NCI-H1092 (cell line): ENCODE measurements at places on chromosomes 3 and 15.

DNA sequence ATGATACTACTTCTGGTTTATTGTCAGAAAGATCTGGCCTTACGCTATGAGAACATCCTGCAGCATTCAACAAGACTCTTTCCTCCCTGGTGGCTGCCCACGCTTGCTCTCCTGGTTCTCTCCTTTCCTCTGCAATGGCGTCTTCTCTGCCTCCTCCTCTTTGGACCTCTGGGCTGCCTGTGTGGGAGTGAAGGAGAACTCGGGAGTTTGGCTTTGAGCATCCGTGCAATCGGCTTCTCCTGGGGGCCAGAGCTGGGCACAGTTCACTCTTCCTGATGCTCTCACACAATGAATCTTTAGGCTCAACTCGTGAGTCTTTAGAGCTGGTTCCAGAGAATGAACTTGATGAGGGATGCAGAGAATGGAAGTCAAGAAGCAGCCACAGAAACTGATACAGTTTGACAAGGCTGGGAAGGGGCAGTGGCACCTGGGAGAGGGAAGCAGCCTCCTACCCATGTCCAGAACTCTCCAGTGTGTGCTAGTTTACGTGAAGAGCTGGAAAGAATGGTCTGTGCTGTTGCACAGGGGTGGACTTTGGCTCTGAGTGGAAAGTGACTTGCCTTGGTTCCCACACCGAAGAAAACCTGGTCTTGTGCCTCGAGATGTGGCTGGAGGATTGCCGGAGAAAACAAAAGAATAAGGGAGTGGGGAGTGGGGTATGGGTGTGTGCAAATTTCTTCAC lies 37.9 kb downstream of the RPLP1 start:
- no peak for DNase-seq

DNA sequence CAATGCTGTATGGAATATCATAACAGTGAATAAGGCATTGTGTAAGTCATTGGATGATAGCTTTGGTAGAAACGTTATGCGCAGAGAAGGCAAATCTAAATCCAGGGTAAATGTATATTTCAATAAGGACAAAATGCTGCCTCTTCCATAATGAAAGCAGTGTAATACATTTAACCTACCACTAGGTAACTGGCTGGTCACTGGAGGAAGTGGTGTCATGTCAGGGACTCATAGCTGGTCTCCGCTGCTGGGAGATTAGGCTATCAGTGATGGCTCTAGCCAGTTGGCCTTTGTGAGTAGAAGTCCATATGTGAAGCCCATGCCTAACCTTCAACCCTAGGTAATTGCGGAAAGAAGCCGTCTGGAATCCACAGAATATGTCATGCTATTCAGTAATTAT lies 140.9 kb downstream of the NLGN1 start:
- no peak for DNase-seq

- DNase-seq = no peak
Observed at GRCh38 chr3:17044855-17045254, 160.1 kb downstream of the PLCL2 start.

- no peak for DNase-seq
Observed at GRCh38 chr3:30426293-30426993, 180.0 kb upstream of the TGFBR2 start.

- no peak for DNase-seq
Observed at GRCh38 chr15:31045606-31046005, 54.2 kb upstream of the MTMR10 start.

DNA sequence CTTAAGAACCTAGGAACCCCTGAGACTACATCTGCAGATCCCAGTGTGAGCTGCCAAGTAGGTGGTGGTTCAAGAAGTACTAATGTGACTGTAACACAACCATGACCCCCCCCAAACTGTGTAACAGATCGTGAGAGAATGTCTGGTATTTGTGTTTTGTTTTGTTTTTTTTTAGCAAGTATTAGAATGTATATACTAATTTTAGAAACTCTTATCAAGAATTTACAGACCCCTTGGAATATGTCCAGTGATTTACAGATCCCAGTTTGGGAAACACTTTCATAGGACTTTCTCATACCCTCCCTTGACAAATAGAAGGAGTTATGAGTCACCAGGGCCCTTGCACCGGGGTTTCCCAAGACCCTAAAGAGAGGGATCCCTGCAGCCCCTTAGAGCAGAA lies 79.8 kb downstream of the SEMA5B start:
- DNase-seq = no peak

DNA sequence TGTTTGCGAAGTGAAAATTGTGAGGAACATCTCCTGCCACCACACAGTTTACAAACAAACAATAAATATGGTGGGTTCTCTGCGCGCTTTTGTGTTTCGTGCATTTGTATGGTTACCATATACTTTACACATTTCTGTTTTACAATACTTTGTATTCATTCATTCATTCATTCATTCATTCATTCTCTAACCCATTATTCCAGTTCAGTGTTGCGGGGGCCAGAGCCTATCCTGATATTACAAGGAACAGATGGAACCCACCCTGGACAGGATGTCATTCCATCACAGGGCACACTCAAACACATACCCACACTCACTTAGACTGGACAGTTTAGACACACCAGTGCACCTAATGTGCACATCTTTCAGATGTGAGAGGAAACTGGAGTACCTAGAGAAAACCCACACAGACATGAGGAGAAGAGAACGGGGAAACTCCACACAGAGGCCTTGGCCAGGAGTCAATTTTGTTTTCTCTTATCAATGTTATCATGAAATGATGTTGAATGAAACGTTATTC lies 160.5 kb downstream of the FNDC3B start:
- DNase-seq = no peak

DNA sequence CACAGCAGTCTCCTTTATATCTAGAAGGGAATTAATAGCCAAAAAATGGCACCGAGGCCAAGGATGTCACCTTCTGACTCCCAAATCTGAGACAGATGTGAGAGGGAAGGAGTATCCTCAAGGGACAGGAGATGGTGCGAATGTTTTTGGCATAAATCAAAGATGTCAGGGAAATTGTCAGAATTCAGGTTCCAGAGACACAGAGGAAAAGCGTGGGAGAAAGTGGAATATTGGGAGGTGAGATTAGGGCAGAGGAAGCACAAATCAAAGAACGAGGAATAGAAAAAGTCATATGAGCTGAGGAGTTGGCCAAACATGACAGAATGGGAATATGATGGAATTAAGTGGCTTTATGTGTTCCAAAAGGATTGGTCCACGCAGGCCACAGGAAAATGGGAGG lies 6.0 kb downstream of the CCR5AS start:
- no peak for DNase-seq

DNA sequence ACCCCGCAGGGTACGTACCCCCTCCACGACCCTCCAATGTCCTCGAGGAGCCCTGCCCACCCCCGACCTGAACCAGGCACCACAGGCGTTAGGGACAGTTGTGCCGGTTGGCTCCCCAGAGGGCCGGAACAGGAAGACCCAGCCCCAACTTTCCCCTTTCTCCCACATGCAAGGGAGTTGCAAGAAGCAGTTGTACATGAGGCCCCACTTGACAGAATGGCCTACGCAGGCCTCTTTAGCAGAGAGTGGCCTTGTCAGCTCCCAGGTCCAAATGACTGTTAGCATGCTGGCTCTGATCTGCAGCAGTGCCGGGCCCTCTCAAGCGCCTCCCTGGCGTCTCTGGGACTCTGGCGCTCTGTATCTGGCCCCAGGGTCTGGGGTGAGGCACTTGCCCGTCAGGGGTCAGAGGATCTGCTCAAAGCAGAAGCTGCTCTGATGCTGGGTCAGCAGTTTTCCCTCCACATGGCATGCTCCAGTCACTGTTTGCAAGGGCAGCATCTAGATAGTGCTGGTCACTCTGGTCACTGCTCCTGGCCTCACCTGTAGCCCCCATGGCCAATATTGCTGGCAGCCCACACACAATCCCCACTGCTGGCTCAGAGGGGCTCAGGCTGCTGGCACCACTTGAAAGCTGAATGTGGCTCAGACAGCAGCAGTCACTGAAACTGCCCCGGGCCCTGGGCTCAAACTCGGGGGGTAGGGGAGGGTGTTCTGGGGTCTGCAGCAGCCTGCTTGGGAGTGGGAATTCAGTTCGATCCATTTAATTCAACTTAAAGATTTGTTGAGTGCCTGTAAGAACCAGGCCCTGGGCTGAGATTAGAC lies 254.5 kb downstream of the FAM43A start:
- DNase-seq = no peak

DNA sequence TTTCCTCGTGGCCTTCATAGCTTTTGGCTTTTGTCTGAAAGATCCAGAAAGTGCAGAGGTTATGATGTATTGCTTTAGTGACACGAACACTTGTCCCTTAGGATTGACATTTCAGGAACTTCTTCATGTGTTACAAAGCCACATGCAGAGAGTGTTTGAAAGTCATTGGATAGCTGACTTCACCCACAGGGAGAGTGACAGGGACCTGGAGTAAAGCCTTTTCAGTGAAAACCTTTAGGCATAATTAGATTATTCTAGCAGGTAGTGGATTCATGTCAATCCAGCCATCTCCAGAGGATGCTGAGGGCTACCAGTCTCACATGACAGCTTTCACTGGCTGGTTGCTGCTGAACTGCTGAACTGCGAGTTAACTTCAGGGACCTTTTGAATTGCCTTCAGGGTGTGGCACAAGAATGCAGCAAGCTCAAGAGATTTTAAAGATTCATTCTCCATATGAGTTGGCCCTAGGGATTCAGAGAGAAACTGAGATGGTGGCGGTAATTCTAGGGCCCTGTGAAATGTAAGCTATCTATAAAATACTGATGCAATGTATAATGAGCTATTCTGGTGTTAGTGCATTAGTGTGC lies 267.0 kb upstream of the GOLIM4 start:
- DNase-seq = no peak

DNA sequence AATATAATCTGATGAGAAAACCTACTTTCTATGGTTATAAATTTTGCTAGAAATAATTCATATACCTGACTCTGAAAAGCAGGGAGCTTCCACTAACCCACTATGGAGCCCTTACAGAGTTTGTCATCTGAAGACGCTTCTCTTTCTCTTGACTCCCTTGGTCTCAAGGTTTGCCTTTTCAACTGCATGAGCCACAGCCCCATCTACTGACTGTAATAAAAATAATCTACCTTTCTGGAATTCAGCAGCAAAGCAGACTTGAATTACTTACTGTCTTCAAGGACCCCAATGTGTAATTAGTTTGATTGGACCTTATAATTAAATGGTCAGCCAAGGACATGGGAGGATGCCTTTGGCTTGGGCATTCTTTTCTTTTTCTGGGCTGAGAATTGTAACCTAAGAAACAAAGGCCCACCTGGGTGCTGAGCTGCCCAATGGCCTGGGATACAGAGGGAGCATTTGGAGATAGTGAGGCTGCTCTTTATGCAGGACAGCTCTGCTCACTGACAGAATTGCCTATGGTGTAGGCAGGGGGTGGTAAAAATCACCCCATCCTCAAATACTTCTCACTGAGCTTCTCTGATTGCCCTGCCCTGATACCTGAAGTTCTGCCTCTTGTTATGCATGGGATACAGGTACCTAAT lies 178.6 kb upstream of the TRIM42 start:
- no peak for DNase-seq

- no peak for DNase-seq
Observed at GRCh38 chr3:30289324-30289723, 317.1 kb upstream of the TGFBR2 start.

- DNase-seq = peak; percentile 89
Observed at GRCh38 chr15:58987491-58988005, at the start of gene RNF111. RNF111 (plus strand) TSS chr15:58987663; CDS start chr15:59030823, 43,160 bp downstream.

- DNase-seq = no peak
Observed at GRCh38 chr15:64571857-64572291, 111.5 kb downstream of the ZNF609 start.

DNA sequence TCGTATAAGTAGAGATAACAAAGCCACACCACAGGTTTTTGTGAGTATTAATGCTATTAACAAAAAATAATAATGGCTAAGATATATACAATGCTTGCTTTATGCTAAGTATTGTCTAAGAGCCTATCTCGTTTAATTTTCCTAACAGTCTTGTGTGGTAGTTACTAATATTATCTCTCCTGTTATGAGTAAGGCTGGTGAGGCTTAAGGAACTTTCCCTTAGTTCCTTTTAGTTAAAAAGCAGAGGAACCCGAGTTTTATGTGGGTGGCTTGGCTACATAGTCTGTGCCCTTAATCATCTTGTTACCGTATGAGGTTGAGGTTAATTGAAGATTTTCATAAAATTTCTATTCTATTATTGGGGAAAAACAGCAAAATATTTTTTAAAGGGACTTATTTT lies 218.4 kb downstream of the SOX2 start:
- DNase-seq = no peak

- peak; percentile 8 for DNase-seq
Observed at GRCh38 chr3:157201648-157202278, 41.8 kb upstream of the CCNL1 start.

- DNase-seq = no peak
Observed at GRCh38 chr15:63494408-63494807, 10.0 kb upstream of the USP3 start.

GRCh38 chr15:81400640-81401236 lies 26.7 kb upstream of the TMC3 start:
- DNase-seq = no peak

DNA sequence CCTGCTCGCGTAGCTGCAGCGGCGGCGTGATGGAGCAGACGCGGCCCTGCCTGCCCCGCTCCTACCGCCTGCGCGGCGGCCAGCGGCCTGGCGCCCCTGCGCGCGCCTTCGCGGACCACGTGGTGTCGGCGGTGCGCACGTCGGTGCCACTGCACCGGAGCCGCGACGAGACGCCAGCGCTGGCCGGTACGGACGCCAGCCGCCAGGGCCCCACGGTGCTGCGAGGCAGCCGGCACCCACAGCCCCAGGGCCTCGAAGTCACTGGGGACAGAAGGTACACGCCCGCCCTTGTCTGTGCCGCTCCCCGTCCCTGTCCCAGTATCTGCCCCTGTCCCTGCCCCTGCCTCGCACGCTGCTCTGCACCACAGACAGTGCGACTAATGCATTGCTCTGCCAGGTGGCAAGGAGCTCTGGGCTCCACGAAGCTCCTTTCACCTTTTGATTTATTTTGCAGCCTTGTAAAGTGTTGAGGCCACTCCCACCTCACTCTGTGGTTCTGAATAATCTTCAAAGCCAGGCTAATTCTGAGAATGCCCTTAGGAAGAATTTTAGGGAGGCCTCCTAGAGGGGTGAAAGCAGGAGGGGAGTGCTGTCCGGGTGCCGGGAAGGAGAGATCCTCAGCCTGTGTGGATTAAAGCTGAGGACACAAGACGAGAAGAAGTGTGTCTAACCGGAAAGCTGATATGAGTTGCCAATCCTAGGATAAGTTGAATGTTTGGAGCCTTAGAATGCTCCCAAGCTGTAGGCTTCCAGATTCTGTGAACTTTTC lies 100.0 kb downstream of the THSD4 start:
- DNase-seq = no peak

DNA sequence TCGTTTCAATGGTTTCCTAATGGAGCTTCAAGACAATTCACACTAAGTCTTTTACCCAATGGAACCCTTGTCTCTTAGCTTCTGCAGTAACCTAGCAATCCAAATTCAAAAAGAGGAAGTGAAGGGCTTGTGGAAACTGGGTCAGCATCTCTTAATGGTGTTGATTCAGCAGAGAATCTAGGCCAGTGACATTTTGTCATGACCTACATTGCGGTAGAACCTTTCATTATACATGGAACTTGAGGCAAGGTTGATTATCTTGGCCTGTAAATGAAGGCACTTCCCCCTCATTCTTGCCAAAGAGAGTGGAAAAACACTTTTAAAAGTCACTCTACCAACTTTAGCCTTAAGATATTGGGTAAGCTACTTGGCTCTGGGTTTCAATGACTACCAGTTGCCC lies 42.8 kb downstream of the C2CD4B start:
- DNase-seq = no peak
